ENCODE measurements at places on chromosomes 3 and 15.

DNA sequence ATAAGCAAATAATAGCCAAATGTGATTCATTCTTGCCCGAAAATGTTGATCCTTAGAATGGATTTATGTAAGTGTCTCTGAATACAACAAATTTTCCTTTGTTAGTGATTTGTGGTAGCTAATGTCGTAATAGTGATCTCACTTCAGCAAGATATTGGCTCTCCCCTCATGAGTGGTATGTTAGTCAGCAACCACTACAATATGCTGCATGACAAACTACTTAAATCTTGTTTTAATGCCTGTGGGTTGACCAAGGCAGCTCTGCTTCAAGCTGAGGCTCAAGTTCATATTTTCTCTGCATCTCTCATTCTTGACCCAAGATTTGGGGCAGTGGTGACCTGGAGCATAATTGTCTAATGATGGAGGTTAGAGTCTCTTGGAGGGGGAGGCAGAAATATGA, 49.8 kb upstream of the GALNT15 start:
- DNase-seq = no peak

DNA sequence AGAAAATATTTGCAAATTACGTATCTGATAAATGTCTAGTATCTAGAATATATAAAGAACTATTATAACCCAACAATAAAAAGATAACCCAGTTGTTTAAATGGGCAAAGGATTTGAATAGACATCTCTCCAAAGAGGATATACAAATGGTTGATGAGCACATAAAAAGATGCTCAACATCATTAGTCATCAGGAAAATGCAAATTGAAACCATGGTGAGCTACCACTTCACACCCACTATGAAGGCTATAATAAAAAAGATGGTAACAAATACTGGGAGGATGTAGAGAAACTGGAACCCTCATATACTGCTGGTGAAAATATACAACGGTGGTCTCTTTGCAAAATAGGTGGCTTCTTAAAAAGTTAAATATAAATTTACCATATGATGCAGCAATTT, 28.0 kb downstream of the RAD51 start:
- no peak for DNase-seq

DNA sequence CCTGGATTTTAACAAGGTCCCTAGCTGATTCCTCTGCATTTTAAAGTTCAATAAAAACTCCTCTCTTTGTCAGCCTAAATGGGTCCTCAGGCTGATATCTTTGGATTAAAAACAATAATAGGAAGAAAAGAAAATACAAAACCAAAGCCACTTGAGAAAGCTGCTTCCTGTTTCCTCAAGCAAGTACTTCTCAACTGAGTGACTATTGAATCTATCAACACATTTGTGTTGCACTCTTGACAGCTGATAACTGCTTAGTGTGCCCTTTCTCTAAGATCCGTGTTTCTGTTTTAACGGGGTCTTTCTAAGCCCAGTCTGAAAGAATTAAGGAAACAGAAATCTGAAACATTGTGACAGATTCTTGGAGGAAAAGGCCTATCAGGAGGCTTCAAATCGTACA, 410.7 kb downstream of the GRM7 start:
- DNase-seq = no peak

DNA sequence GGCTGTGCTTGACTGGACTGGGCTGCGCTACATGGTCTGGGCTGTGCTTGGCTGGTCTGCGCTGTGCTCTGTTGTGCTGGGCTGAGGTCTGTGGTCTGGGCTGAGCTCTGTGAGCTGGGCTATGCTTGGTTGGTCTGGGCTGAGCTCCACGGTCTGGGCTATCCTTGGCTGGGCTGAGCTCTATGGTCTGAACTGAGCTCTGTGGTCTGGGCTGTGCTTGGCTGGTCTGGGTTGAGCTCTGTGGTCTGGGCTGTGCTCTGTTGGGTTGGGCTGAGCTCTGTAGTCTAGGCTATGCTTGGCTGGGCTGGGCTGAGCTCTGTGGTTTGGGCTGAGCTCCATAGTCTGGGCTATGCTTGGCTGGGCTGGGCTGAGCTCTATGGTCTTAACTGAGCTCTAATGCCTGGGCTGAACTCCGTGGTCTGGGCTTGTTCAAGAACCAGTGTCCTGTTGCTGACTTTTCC, 92.0 kb downstream of the PLXNA1 start:
- peak; percentile 10 for DNase-seq

DNA sequence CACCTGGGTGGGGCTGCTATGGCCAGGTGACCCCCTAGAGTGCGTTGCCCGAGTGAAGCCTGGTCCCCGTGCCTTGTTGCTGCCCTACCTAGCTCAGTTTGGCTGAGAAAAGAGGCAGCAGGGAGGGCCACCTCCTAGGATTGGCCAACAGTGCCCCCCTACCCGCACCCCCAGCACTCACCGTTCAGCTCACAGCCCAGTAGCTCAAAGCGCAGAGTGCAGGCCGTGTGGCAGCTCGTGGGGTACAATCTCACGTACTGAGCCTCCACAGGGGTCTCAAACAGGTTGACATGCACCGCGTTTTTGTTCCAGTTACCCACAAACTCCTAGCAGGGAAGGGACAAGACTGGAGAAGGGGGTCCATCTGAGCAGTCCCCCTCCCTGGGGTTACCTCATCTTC, 7.6 kb downstream of the MFGE8 start:
- no peak for DNase-seq
